HL-60 (cell line): ENCODE measurements at places on chromosomes 12 and 14.

- no peak for DNase-seq
These were observed 419.4 kb downstream of the RAD51B start for GRCh38 chr14:68238976-68239375.

- DNase-seq, result no peak
These were observed 16.0 kb downstream of the AMDHD1 start for GRCh38 chr12:95959107-95959506.

GRCh38 chr12:103392722-103393121 is 103.0 kb downstream of the C12orf42 start:
- no peak for DNase-seq

DNA sequence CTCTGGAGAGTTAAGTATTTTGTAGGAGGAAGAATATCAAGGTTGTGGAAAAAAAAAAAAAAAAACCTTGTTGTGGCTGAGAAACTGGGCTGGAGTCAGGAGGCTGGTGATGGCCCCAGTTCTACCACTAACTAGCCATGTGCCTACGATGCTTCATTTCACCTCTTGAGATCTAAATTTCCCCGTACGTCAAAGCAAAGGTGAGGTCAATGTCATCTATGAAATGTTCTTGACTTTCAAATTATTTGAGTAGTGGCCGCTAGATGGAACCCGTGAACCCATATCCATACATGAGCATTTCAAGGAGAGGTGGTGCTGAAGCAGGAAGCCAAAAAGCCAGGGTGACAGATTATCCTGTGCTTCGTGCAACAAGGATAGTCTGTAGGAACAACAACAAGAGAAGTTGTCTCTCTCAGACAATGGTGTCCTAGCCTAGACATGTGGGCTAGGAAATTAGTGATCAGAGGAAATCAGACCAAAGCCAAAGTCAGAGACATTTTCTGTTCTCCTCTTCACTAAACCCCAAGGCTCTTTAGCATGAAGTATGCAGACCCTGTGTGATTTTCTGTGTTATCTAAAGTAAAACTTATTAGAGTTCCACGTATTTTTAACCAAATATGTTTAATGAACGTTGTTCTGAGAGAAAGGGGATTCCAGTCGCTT is 95.5 kb upstream of the ETV6 start:
- DNase-seq, result peak; percentile 66

DNA sequence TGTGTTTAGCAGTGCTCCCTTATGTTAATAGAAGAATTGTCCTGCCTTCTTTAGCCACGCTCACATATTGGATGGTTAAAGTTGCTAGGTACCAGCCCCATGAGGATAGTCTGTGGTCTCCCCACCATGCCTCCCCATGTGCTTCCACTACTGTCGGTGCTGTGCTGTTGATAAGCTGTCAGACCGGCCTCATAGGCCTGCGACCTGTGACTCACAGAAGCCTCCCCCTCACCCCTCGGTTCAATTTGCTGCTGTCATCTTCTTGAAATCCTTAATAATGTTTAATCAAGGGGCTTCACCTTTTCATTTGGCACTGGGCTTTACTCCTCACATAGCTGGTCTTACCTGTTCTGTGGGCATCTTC is 227.2 kb downstream of the NPAS3 start:
- no peak for DNase-seq

- DNase-seq, result no peak
These were observed 39.0 kb upstream of the WNK1 start for GRCh38 chr12:713281-713875.

DNA sequence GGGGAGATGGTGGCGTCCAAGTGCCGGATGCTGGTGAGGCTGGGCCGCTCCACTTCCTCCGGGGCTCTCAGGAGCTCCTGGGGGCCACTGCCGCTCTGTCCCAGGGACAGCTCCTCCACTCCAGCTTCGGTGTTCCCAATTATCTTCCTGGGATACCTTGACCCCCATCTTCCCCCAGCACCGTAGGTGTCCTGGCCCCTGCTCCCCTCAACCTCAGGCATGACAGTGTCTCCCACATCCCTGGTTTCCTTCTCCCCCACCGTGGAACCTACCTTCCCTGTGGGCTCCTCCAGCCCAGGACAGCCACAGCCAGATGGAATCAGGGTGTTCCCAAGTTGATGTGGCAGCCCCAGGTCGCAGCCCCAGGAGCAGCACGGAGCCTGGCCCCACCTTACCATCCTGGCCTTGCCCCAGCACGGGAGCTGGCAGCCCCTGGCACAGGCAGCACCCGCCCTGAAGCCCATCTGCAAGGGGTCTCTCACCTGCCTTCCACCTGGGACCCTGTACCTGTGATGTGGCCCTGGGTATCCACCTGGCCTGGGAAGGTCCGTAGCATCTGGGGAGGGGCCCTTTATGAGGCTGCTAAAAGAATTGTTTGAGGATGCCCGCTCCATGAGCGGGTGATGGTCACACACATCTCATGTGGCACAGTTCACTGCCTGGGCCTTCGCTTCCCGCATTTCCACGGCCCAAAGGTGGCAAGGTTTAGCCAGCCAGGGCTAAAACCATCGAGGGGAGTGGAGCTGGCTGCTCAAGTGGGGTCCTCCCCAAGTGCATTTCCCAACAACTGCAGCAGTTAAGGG is 4.1 kb downstream of the TMEM121 start:
- DNase-seq, result no peak

DNA sequence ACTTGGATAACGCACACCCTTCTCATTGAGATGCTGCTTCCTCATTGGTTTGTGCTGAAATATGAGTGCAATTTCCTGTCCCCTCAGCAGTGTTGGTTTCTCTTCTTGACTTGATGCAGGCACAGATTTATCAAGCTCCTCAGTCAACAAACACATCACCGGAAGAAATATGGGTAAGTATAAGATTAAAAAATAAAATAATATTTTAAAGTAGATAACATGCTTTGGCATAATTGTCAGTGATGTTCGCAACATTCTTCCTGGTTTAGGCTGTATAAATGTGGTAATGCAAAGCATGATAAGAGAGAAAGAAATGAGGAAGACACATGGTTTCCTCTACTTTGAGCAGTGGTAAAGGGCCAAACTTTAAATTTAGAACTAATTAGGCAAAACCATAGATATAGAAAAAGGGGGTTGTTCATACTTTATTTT is at the start of gene GPR65:
Gene GPR65 (plus strand): TSS at position 86 of the 432 bp plus-strand sequence. CDS start 5,713 bp downstream, outside the sequence.
- DNase-seq, result no peak

- DNase-seq, result no peak
These were observed 176.5 kb downstream of the PIWIL1 start for GRCh38 chr12:130514149-130514551.

- DNase-seq, result no peak
These were observed 111.4 kb downstream of the GARIN6 start for GRCh38 chr12:99758997-99759396.

- DNase-seq, result no peak
These were observed 15.3 kb downstream of the SLC6A12 start for GRCh38 chr12:198705-199104.

DNA sequence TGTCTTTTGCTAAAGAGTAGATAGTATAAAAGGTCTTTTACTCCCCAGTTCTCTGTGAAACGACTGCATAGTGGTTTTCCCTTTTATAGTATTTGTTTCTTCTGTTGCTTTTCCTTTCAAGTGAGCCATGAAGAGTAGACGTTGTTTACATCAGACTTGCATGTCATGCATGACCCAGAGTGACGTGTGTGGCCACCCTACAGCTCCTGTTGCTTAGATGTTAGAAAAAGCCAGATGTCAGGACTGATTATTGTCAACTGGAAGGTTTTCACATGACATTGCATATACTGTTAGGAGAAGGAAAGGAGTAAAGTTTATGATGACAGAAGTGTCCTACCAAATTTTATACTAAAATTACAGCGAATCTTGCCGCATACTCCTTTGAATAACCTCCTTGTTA is 1.3 kb upstream of the RD3L start:
- DNase-seq, result no peak

- no peak for DNase-seq
These were observed 4.7 kb downstream of the RARG start for GRCh38 chr12:53227341-53227740.

- DNase-seq, result no peak
These were observed 7.4 kb downstream of the SMAGP start for GRCh38 chr12:51262758-51263177.

GRCh38 chr12:101297661-101298060 is 17.8 kb downstream of the UTP20 start:
- DNase-seq, result no peak

GRCh38 chr12:65651060-65651459 is 173.2 kb upstream of the HMGA2 start:
- DNase-seq, result no peak

DNA sequence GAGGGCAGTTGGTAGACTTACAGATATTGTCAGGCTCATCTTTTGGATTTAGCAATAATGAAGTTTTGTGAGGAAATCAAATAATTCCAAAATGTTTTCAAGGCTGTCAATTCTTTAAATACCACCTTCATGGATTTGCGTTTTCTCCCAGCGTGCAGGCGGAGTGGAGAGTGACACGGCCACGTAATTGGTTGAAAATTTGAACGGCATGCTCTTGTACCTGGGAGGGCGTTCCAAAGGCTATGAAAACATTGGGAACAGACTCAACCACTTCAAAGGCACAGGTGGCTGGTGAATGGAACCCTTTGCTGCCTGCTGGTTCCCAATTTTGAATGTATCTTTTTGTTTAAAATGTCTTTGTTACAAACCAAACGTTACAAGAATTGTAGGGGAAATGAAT is 12.4 kb downstream of the SMIM41 start:
- no peak for DNase-seq

GRCh38 chr12:102052192-102053061 is 9.4 kb downstream of the WASHC3 start:
- DNase-seq, result no peak
